ENCODE measurements at places on chromosomes 16 and 17.
A peak's percentile ranks its signal among the peaks of the same experiment; 100 is the strongest.

GRCh38 chr17:30086896-30087295 is 29.7 kb upstream of the NSRP1 start:
- DNase-seq = no peak

DNA sequence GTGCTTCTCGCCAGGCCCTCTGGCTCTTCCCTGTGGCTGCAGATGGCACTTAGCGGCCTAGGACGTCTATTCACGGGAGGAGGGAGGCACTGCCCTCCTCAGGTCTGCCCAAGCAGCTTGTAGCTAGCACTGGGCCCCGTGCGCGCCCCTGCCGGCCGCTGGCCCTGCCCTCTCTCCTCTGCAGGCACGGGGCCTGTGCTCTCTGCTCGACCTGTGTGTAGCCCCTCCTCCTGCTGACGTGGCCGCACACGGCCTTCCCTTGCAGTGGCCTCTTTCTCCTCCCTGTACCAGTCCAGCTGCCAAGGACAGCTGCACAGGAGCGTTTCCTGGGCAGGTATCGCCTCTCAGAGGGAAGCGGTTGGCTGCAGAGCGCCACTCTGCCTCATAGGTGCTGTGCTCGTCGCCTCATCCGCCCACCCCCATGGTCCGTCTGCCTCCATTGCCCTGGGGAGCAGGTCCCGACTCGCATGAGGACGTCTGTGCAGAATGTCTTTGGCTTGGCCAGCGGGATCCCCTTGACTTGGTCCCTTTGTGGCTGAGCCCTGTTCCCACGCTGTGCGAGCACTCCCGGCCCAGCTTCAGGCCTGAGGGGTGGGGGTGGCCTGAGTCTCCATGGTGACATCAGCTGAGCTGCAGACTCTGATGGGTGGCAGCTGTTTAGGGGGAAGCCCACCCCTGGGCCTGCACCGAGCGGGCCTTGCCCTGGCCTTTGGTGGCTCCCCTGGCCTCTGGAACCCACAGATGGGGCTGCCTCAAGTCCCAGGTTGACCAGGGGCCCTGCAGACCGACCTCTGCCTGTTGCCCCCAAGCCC is 34.6 kb downstream of the TSC2 start:
- DNase-seq = no peak

GRCh38 chr16:57615813-57616212 is 12.6 kb upstream of the ADGRG1 start:
- DNase-seq = no peak

GRCh38 chr16:16164243-16164642 is 59.1 kb downstream of the ABCC6 start:
- DNase-seq = no peak

DNA sequence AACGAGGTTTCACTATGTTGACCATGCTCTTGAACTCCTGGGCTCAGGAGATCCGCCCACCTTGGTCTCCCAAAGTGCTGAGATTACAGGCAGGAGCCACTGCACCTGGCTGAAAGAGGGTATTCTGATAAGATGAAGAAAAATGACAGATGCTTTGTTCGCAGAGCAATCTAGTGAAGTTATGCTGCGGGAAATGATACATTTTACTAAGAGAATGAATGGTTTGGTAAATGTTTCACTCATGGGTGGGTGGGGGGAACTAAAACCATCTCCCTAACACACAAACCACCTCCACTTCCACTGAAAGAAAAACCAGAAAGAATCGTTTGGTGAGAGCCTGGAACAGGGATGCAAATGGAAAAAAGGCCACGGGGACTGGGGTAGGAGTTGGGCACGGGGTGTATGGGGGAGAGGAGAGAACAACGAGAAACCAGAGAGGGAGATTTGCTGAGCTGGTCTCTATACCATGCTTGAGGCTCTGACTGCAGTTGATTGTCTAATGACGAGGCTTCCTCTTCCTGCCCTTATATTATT is 19.0 kb upstream of the XYLT2 start:
- peak; percentile 56 for DNase-seq

DNA sequence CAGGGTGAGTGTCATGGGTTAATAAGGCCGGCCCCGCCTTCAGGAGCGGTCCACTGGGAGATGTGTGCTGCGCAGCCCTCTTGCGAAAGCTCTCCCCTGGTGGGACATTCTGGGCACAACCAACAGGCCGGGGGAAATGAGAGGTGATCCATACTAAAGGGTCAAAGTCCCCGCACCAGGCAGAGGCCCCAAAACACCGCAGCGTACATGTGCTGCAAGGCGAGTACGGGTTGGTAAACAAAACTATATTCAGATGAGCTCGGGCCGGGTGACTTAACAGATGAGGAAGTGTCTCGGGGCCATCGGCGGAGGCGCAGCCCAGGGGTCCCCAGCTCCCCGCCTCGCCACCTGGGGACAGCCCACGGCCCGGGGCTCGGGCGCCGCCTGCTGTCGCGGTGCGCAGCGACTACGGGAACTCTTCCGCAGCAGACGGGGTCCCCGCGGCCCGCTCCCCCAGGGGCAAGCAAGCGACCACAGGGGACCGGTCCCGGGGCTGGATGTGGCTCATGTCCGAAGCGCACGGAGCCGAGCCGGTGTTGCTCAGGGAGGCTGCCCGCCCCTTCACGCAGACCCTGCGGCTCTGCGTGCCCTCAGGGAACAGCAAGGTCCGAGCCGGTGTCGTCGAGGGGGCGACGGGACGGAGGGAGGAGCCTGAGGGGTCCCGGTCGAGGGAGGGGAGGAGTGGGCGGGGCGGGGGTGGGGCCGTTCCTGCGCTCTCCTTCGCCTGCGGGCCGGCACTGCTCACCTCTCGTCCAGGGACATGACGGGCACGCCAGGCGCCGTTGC is at the start of gene RAB37:
TSS of gene RAB37 (plus strand) at position 744 of the 786 bp plus-strand sequence. CDS start at position 761, 17 bp downstream.
- no peak for DNase-seq

GRCh38 chr17:45908935-45909334 is 14.6 kb downstream of the MAPT start:
- DNase-seq = no peak

GRCh38 chr17:28944862-28945741 is 6.2 kb downstream of the PHF12 start:
- no peak for DNase-seq

GRCh38 chr16:53840456-53840855 is 136.5 kb downstream of the FTO start:
- DNase-seq = no peak

DNA sequence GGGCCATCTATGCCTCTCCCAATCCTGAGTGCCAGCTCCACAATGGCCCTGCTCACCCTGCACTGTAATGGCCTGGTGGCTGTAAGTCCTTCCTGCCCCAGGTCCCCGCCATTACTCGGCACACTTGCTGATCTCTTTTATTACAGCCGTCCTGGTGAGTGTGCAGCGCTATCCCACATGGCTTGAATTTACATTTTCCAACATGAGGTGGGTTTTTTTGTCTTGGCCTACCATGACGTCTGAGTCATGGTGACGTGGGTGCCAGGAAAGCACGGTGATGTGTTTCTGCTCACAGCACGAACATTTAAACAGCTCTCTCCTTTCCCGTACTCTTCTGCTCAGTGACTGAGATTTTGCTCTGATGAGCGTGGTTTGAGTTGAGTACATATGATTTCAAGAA is 55.2 kb upstream of the FOXF1 start:
- no peak for DNase-seq

GRCh38 chr17:69560987-69561441 is 146.5 kb downstream of the MAP2K6 start:
- DNase-seq = no peak

DNA sequence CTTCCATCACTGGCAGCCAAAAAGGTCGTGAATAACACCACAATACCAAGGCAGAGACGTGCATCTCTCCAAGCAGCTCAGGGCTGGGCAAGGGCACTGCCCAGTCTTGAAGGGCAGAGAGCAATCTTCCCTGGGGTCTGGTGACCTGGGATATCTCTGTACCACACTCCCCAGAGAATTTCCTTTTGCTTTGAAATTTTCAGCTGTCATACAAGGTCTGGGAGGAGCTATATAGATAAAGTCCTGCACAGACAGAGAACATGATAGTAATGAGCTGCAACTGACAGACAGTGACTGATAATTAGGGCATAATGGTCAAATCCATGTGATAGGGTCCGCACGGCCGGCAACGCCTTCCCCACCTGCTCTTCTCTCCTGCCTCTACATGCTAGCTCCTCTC is 68.2 kb downstream of the DYNLRB2 start:
- DNase-seq = no peak

DNA sequence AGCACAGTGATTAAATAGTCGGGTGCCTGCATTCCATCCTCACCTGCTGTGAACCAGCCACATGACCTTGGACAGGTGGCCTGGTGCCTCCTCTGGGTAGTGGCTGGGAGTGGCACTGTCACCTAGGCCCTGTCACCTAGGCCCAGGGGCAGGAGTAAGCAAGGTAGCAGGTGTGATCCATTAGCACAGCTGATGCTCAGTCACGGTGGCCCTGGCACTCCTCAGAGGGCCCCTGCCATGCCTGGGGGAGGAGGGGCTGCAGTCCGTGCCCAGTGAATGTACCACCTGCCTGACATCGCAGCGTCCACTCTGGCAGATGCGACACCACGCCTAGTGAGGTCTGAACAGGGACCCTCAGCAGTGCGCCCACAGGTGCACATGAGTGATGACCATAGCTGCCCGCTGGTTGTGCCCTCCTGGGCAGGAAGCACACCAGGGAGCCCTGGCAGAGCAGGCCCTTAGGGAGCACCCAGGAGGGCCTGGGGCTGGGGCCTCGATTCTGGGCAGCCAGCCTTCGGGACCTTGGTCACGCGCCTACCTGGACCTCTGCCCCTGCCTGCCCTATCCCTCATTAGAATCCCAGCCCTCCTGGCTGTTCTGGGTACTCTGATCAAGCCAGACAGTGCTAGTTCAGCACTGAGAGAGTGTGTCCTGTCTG is 33.1 kb upstream of the CRISPLD2 start:
- no peak for DNase-seq

GRCh38 chr16:89661215-89661614 is 3.6 kb downstream of the SPATA33 start:
- DNase-seq = no peak

GRCh38 chr17:60137731-60138130 is 12.0 kb upstream of the CA4 start:
- no peak for DNase-seq

GRCh38 chr17:49210158-49211029 is at the start of the genes ABI3 and GNGT2:
TSS of gene ABI3 (plus strand) at chr17:49210707. CDS start at chr17:49210725, 18 bp downstream.
TSS of gene GNGT2 (minus strand) at chr17:49210574. CDS start at chr17:49207422, 3,152 bp downstream.
- DNase-seq = peak; percentile 82

DNA sequence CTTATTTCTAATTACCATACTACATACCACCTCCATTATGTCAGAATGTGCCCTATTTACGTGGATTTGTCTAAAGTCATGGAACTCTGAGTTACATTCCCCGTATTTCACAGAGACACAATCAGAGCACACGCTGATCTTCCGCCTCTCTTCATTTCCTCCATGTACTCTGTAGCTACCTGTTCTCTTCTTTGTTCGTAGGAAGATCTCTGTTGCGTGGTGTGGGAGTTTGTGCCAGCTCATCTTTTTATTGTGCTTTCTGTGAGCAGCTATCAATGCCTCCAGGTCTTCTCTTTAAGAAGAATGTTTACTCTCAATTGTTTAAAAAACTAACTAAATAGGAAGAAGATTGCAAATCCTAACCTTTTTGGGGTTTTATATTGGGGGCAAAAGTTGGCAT is 26.9 kb downstream of the NLRC5 start:
- DNase-seq = no peak

DNA sequence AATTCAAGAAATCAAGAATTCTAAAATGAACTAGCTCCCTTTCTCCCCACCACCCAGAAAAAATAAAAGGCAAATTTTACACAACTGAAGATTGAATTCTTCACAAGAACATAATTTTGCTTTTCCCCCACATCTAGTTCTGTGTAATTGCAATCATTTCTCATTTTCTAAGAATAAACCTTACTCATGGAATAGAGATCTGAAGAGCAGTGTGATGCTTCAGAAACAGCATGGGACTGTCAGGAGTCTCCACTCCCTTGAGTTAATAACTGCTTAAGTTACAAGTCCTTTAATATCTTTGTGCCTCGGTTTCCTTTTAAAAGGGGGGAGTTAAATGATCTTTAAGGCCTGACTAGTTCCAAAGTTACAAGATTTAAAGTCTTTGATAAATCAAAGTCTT is 53.7 kb downstream of the CACNG1 start:
- DNase-seq = no peak

DNA sequence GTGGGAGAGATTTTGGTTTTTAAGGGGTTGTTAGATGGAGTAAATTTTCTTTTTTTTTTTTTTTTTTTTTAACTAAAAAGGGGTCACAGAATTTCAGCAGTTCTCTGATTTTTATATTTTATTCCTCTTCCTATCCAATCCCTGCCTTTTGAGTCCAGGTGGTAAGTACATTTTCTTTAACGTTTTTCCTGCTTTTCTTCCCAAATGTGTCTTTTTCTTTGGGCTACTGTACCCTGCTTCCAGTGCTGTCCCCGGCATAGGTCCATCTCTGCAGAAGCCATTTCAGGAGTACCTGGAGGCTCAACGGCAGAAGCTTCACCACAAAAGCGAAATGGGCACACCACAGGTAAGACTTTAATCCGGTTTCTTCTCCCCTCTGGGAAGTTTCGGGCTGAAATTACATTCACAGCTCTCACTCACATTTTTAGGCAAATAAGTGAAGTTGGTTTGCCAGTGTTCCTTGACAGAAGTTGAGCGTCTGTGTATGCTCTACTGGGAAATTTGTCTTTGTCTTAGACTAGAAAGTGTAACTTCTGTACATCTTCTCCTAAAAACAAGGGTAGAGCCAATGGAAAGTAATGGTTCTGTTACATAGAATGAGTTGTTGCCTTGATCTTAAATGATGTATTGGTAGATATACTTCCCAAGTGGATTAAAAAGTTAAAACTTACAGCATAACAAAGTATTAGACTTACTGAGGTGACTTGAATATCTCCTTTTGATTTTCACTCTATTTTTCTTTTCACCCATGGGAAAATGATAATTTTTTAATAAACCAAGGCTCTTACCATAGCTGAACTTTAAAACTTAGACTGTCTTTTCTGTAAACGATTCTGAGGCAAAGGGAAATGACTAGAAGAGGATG is 54.5 kb downstream of the TUBD1 start:
- DNase-seq = peak; percentile 73

GRCh38 chr16:21689107-21689506 is 25.3 kb downstream of the OTOA start:
- no peak for DNase-seq

DNA sequence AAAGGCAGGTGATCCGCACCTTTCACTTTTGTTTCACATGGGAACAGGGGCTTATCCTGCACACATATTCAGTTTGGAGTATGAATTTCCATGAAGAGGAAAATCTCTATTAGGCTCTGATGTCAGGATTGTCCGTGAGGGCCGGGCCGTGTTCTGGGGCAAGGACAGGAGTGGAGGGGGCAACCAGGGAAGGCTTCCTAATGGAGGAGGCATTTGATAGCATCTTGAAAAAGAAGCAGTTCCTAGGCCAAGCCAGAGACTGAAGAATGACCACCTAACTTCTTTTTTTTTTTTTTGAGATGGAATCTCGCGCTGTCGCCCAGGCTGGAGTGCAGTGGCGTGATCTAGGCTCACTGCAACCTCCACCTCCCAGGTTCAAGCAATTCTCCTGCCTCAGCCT is 174.2 kb downstream of the SEC14L1 start:
- DNase-seq = no peak

Data from activated CD8-positive, alpha-beta memory T cell treated with anti-CD3 and anti-CD28 coated beads, Interleukin-2, amount 50 U/mL, for 48 hours (primary cell).